Stimulated activated CD4-positive, alpha-beta T cell treated with anti-CD3 and anti-CD28 coated beads, Interleukin-15, amount 100 ng/mL, for 24 hours (primary cell): ENCODE measurements at places on chromosomes 5 and 9.

GRCh38 chr5:130278136-130278535 lies 373.9 kb downstream of the CHSY3 start:
- DNase-seq = no peak

- DNase-seq = no peak
These were observed 249.0 kb downstream of the ARHGAP26 start for GRCh38 chr5:143019157-143019556.

DNA sequence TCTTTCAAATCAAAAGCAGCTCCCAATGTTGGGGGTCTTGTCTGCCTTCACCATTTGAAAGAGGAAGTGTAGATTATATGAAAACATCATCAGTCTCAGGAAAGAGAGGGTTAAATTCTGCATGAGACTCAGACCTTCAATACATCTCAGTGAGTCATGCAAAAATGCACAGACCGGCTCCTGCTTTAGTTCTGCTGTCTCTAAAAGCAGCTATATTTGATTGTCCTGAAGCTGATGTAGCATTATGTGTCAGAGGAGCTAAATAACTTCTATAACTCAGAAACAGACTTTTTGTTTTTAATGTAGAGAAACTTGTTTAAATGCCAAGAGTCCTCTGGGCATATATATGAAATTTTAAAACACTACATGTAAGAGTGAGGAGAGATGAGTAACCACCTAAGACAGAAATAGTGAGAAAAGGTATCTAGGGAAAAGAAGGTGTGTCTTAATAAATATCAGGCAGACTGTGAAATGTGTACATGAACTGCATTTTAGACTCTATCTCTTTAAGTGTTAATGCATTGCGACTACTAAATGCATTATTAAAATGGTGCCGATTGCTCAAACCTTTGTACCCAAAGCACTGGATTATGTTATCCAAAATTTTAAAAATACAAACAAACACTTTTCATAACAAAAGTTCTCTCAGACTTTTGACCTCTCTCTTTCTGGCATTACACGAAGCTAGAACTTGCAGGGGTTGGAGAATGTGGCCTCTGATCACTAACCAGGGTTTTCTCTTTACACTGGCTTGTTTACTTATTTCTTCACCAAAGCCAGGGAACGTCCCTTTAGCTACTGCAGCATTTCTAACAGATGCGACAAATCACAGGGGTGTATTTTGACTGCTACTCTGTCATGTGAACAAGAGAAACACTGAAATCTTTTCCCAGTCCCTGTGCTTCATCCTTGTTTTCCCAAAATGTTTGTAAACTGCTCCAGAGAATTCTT lies 302.3 kb downstream of the ARL15 start:
- DNase-seq = no peak

DNA sequence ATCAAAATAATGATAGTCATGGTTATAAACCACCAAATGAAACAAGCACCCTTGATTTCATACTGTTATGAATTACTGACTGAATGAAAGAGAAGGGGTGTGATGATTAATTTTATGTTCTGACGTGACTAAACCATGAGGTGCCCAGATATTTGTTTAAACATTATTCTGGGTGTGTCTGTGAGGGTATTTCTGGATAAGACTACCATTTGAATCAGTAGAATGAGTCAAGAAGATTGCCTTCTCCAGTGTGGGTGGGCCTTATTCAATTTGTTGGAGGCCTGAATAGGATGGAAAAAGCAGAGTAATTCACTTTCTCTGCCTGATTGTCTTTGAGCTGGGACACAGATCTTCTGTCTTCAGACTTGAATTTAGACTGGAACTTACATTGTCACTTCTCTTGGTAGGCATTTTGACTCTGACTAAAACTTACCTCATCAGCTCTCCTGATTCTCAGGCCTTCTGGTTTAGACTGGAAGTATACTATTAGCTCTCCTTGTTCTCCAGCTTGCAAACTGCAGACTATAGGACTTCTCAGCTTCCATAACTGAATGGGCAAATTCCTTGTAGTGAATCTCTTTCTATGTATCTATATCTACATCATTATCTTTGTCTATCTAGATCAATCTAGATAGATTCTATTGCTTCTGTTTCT lies 321.9 kb upstream of the TARS1 start:
- no peak for DNase-seq

- no peak for DNase-seq
These were observed 57.1 kb upstream of the GOLPH3 start for GRCh38 chr5:32231241-32231640.

DNA sequence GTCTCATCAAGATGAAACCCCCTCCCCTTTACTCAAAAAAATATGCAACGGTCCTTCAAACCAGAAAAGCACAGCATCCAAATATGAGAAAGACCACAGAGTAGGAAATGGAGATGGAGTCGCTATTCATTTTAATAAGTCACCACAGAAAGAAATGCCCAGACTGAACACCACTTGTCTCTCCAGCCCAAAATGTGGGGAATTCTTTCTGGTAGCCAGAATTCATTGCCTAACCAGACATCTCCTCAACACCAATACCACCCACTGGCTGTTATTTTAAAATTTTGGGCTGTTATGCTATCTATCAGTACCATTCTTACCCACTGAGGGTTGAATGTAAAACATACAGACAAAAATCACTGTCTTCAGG lies 100.1 kb downstream of the SUSD1 start:
- no peak for DNase-seq

DNA sequence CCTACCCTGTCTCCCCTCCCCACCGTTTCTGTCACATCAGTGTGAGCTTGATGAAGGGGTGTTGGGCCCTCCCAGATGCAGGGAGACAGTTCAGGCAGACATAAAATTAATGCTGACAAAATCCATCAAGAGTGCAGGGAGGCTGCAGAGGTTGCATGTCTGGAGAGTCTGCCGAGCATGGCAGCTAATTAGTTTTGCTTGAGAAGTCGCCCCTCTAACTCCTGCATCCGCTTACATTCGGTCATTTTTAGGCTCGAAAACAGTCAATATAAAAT lies 44.9 kb downstream of the GALNT12 start:
- no peak for DNase-seq

DNA sequence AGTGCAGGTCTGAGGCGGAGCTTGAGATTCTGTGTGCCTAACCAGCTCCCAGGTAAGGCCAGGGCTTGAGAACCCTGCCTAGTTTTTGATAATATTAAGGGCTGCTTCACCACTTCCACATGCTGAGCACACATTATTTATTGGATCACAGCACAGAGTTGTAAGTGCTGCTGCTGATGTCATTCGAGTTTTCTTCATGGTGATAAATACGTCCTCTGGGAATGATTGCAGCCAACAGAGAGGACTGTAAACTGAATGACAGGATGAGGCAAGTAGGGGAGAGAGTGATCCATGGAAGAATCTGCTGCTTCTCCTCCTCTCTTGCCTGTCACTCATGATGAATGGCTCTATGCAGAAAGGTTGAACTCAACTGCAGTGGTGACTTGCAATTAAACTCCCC lies 77.9 kb upstream of the VPS13A start:
- no peak for DNase-seq

DNA sequence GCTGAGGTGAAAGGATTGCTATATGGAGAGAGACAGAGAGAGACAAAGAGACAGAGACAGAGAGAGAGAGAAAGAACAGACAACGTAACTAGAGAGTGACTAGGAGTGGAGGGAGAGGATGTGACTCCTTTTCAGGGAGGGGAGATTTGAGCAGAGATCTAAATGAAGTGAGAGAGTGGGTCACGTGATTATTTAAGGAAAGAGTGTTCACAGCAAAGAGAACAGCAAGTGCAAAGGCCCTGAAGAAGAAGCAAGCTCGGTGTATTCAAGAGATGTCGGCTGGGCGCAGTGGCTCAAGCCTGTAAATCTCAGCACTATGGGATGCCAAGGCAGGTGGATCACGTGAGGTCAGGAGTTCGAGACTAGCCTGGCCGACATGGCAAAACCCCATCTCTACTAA lies 40.9 kb upstream of the CTNNA1 start:
- DNase-seq = no peak

DNA sequence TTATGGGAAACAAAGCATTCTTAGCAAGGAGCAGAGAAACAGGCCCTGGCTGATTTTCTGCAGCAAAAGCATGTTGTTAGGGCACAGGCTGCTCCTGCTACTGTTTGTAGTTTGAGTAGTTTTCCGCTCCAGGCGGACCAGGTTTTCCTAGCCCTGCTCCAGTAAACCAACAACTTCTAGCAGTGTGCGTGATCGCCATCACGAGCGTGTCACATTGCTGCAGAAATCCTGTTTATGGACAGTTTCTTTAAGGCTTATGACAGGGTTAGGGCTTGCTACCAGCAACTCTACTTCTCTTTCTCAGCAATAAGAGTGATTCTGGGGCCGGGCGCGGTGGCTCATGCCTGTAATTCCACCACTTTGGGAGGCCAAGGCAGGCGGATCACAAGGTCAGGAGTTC lies 803.9 kb upstream of the CDH10 start:
- no peak for DNase-seq

DNA sequence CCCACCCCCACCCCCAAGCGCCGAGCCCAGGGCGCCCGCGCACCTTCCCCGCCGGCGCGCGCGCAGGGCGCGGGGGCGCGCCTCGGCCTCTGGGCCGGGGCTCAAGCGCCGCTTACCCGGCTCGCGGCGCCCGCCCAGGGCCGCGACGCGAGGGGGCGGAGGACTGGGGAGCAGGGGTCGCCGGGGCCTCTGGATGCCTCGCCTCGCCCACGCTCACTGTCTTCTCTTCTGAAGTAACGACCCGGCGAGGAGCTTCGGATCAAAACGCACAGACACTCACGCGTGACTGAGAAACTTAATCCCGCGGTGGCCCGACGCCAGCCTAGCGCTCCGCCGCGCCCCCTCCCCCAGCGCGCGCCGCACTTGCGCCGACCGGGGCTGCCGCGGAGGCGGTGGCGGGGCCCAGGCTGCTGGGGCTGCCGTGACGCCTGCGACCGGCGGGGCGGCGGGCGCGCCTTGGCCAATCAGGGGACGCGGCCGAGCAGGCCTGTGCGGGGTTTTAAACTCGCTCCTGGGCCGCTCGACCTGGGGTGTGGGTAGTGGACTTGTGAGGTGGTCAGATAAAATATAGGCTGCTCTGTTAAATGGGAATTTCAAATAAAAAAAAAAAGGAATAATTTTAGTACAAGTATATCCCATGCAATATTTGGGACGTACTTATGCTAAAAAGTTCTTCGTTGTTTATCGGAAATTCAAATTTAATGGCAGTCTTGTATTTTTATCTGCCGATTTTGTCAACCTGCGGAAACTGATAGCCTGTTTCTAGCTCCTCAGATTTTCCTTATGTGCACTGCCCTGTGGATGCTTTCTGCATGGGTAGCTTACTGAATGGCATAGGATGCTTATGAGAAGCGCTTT lies at the start of gene MPDZ:
TSS of gene MPDZ (minus strand) at position 409 of the 858 bp plus-strand sequence. CDS start 29,377 bp downstream, outside the sequence.
- DNase-seq = no peak

- DNase-seq = no peak
These were observed 31.5 kb downstream of the CCDC171 start for GRCh38 chr9:15584379-15584778.

DNA sequence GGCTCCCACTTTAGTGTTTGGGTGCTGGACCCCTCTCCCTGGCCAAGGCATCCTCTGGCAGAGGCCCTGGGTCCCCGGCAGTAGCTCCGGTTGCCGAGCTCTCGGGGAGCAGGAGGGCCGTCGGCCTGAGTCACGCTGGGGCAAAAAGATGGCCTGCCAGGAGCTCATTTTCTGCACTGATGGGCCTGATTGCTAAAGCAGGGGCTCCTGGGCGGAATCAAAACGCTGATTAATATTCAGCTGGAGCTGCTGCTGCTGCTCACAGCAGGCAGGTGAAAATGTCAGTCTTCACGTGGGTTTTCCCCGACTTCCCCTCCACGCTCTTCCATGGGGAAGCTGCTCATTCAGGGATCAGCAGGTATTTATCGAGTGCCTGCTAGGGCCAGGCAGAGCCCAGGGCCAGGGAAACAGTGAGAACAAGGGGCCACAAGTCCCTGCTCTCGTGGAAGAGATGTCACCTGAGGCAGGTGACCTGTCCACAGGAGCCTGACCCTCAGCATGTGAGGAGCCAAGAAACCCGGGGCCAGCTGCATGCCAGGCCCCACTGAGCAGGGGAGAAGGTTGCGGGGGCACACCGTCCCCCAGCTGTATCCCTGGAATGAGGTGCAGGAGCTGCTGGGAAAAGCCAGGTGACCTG lies 22.1 kb downstream of the LAMC3 start:
- DNase-seq = no peak

DNA sequence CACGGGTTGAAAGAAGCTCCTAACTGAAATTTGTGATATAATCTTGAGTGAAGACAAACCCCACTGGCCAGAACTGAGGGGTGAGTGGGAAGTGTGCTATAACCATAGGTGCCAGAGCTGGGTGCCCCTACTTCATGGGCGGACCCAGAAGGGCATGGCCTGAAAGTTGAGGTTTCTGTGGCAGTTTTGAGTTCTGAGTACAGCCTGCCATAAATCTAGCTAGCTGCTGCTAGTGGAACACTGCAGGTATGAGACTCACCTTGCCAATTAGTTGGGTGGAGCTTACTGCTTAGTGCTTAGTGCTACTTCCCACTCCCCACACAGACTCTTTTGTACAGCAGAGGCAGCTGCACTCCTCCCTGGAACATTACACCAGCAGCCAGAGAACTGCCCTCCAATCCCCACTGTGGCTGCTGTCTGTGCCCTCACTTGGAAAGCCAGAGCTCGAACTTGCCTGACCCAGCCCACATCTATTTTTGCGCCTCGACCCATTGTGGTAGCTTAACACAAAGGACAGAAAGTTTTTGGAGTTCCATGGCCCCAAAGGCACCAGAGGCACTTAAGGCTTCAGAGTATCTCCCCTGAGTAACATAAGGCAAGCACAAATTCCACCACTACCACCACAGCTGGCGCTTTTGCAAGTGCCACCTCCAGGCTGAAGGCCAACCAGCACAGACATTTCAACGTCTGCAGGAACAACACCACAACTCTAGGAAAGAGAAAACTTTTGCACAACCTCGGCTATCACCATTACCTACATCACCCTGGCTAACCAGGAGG lies 27.1 kb upstream of the PTGER4 start:
- DNase-seq = peak; percentile 21

DNA sequence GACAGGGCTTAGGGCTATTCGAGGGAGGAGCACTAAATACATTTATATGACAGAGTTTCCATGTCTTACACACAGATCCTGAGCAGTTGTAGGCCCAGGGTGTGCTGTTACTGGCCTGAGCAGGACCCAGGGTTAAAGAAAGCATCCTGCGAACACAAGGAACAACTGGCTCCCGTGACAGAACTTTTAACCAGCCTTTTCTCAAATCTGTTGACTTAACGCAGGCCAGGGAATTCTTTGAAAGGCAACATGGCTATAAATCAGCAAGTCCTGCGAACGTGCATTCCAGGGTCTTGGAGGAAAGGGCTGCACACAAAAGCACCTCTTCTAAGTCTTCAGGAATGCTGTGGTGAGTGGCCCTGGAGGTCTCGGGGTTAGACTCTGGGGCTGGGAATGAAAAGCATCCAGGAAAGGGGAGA lies 45.2 kb upstream of the ANKRD55 start:
- no peak for DNase-seq

DNA sequence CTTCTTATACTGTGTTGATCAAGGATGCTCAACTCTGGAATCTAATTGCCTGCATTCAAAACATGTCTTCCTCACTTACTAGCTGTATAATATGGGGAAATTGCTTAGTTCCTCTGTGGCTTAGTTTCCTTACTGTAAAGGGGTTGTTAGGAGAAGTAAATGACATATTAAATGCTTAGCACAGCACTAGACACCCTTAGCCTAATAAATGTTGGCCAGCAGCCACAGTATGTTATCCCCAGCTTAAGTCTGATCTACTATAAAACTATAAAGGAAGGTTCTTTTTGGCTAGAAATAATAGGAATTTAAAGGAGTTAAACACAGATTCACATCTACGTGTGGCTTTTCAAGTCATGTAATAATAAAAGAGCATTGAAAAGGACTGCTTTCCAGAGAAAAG lies 232.4 kb downstream of the PCSK1 start:
- no peak for DNase-seq
